Stimulated activated CD8-positive, alpha-beta memory T cell treated with anti-CD3 and anti-CD28 coated beads, Interleukin-15, amount 100 ng/mL, for 1 hour (primary cell): ENCODE measurements at places on chromosomes 3 and 15.

DNA sequence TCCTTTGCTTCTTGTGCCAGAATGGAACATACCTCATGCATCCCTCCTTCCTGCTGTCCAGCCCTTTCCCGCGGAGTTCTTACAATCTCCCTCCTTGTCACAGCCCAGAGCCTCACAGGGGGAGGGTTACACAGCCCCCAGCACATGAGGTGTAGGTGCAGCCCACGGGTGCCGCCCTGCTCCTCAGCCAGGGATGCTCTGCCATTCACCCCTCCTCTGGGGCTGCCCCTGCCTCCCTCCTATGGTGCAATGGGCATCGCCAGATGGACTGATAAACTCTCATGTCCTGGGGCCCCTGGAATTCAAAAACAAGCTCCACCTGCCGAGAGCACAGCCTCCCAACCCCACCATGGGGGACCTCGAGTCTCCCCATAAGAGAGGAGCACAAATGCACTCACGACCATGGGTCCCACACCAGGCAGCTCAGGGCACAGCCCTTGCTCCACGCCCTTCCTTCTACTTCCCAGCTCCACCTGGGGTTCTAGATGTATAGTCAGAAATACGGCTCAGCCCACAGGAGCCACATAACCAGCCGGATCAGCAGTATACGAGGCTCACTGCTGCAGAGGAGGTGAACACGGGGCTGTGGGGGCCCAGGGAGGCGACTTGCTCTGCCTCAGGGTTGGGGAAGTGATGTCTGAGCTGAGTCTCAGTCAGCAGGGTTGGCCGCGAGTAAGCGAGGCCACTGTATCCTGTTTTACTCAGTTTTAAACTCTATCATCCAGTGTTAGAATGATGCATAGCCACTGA is 269.7 kb upstream of the LYSMD4 start:
- DNase-seq, result no peak

GRCh38 chr3:175526609-175527280 is 667.6 kb downstream of the NAALADL2 start:
- no peak for DNase-seq

DNA sequence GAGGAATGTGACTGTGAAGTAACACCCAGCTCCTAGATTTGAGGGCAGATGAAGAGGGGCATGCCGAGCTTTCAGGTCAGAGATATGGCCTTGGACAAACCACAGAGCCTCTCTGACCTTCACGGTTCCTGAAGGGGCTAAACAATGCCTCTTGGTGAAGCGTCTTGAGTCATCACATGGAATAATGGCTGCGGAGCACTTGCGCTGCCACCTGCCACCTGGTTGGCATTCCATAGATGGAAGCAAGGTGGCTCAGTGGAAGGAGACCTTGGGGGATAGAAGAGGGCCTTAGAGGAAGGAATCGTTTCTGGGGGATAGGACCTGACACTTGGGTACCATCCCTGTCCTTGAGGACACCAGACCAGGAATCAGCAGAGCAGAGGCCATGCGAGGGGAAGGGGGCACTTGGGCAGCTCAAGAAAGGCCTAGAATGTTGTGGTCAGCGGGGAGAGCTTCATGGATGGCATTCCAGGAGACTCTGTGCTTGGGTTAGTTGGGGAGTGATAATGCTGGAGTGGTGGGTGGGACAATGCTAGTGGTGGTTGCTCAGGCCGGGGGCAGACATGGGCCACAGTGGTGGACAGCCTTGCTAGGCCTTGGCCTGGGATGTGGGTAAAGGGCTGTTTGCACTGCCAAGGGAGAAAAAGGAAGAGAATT is 12.6 kb downstream of the MRAS start:
- no peak for DNase-seq

DNA sequence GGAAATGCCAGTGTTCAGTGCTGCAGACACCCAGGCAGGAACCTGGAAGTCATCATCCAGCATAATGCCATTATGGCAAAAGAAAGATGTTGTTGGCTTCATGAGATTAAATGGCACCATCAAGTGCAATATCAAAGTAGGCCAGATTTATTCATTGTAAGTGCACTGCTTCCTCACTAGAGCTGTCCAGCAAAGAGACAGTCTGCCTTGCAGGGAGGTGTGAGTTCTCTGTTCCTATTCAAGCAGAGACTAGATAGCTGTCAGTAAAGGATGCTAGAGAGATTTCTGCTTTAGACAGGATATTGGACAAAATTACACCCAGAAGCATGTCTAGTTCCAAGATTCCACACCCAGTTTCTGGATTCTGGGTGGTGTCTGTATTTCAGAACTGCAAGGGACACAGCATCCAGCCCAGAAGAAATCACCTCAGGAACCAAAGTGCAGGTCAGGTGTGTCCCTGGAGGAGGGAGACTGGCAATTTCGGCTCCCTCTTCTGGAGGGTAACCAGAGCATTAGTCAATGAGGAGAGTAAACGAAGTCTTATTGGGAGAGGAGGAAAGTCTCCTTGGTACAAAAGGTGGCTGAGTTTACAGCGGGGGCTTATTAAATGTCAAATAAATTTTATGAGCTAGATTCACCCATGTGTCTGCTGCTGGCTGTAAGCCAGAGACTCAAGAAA is 377.3 kb downstream of the EPHB1 start:
- DNase-seq, result no peak

DNA sequence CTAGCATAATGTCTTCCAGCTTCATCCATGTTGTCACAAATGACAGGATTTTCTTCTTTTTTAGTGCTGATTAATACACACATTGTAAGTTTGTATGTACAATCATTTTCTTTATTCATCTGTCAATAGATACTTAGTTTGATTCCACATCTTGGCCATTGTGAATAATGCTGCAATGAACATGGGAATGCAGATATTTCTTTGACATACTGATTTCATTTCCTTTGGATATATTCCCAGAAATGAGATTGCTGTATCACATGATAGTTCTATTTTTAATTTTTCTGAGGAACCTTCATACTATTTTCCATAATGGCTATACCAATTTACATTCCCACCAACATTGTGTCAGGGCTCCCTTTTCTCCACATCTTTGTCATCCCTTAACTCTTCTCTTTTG is 117.9 kb downstream of the MEIS2 start:
- DNase-seq, result no peak
